ENCODE measurements at places on chromosomes 3 and 15. TPM values are rescaled to one million over a fixed set of nuclear protein-coding genes. Genes with fewer than 3 reads are reported as not detected.

GOLGA6L10 gene
- total RNA-seq: 3.0 TPM

DNA sequence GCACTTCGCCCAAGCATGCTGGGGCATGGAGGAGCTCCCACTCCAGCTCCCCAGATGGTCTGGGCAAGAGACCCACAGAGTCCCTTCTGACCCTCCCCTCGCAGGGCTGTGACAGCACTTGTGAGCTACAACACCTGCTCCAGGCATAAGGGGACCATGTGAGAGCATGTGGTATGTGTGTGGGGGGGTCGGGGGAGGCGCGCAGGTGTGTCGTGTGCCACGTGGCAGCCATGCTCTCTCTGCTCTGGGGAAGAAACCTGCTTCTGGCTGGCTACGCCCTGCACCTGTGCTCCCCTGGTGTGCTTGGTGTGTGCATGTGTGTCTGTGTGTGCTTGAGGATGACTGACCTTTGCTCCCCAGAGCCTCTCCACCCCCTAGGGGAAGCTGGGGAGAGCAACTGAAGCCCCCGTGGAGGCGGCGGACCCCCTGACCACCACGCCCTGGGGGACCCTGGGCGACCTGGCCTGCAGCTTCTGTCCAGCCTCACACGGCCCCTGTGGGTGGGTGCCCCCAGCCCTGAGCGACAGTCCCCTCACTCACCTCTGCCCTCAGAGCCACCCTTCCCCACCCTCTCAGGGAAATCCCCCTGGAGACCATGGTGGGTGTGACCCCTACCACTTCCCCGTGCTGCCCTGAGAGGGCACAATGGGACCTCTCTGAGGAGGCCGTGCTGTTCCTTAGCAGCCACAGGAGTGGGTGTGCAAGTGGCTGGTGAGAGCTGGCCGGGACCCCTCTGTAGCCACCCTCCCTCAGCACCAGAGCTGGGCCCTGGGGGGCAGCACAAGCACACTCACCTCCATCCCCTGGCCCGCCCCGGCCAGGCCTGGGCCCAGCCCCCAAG is 16.6 kb upstream of the SEC13 start:
- DNase-seq: no peak

TRPM1 gene
- not detected for total RNA-seq

- DNase-seq: no peak
Measured at GRCh38 chr3:56257826-56258225, 210.4 kb downstream of the ERC2 start.

MUC13 gene
- not detected for total RNA-seq

- DNase-seq: no peak
Measured at GRCh38 chr3:114899186-114899931, 247.7 kb downstream of the ZBTB20 start.

DNA sequence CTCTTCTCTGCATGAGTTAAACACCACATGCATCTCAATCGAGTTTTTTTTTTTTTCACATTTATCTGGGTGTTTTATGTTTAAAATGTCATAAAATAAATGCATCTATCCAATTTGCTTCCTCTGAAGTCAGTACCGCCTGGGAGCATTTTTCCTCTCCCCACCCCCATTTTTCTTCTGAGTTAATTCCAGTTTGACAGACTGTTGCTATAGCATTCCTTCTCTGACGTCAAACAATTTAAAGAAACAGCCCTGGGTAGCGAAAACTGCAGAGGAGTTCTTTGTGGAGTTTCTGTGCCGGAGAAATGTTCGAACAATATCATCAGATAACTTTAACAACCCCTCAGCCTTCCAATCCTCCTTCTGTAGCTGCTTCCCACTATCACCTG is 900 bp upstream of the GNB4 start:
- no peak for DNase-seq

RTP3 gene
- total RNA-seq: not detected

TTLL13 gene
- total RNA-seq: 1.4 TPM

EPHB3 gene
- 0.29 TPM for total RNA-seq
